ENCODE measurements at places on chromosomes 12 and 14.

GRCh38 chr14:68976160-68977067 is 2.7 kb downstream of the ACTN1 start:
- DNase-seq: peak; percentile 25

DNA sequence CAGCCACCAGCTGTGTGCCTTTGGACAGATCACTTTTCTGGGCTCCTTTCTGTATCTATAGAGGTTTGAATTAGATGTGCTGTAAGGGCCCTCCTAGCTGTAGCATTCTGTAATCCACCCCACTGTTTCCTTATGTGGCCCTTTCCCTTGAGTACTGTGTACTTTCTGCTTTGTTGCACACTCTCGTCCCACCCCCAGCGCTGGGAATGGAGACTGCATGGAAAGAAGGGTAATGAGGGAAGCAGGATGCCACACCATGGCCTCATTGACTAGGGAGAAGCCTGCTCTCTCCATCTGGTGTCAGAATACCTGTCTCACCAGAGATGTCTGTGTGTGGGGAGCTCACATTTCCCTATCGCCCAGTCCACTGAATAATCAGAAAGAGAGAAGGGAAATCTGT is 13.6 kb upstream of the GALNT16 start:
- no peak for DNase-seq

- no peak for DNase-seq
Observed at GRCh38 chr14:65461730-65462129, 49.2 kb downstream of the FUT8 start.

GRCh38 chr14:94129111-94129757 is at the start of gene IFI27L2:
TSS of gene IFI27L2 (minus strand) at chr14:94129604. CDS start at chr14:94129564, 40 bp downstream.
- DNase-seq: peak; percentile 82

All from inflammatory macrophage treated with lipopolysaccharide for 4 hours (primary cell).